Myocyte (in vitro differentiated cells): ENCODE measurements at places on chromosomes 16 and 17. TPM values are rescaled to one million over a fixed set of nuclear protein-coding genes. Genes with fewer than 3 reads are reported as not detected.

KRTAP2-3 gene
- 0.19 TPM in 1 of 2 replicates, not detected in the other for total RNA-seq

NOD2 gene
- 0.31 and 0.99 TPM in 2 replicates for total RNA-seq

TRIM25 gene
- 12.5 and 19.9 TPM in 2 replicates for total RNA-seq

AGRP gene
- not detected in 2 replicates for total RNA-seq

GCGR gene
- total RNA-seq, result not detected in 2 replicates

P2RX1 gene
- total RNA-seq, result 0.21 and 1.6 TPM in 2 replicates

JPH3 gene
- not detected in 2 replicates for total RNA-seq

IGF2BP1 gene
- total RNA-seq, result 6.7 and 9.3 TPM in 2 replicates

OSGIN1 gene
- 4.3 and 7.7 TPM in 2 replicates for total RNA-seq

TMC5 gene
- total RNA-seq, result not detected in 2 replicates

TAC4 gene
- not detected in 2 replicates for total RNA-seq

HSD17B1 gene
- 0.56 and 0.88 TPM in 2 replicates for total RNA-seq

BCL6B gene
- not detected in 2 replicates for total RNA-seq

FMNL1 gene
- total RNA-seq, result 56.3 and 110 TPM in 2 replicates

IL21R gene
- 2.0 and 3.2 TPM in 2 replicates for total RNA-seq

MTSS2 gene
- 170 and 234 TPM in 2 replicates for total RNA-seq

CCL22 gene
- total RNA-seq, result not detected in 2 replicates

CBLN1 gene
- total RNA-seq, result not detected in 2 replicates

FOXJ1 gene
- not detected in 2 replicates for total RNA-seq

AURKB gene
- 1.3 and 2.0 TPM in 2 replicates for total RNA-seq

GPR139 gene
- total RNA-seq, result not detected in 2 replicates

SPECC1 gene
- 47.0 and 51.7 TPM in 2 replicates for total RNA-seq

TBC1D3E gene
- not detected in 2 replicates for total RNA-seq

ABCA6 gene
- under 0.01 TPM in 1 of 2 replicates, not detected in the other for total RNA-seq

KRT222 gene
- total RNA-seq, result not detected in 2 replicates

PRRT2 gene
- 0.83 and 3.1 TPM in 2 replicates for total RNA-seq

FXR2 gene
- total RNA-seq, result 85.2 and 85.6 TPM in 2 replicates

KRT36 gene
- not detected in 2 replicates for total RNA-seq

LASP1 gene
- total RNA-seq, result 86.8 and 89.9 TPM in 2 replicates

PTX4 gene
- not detected in 2 replicates for total RNA-seq

NOXO1 gene
- total RNA-seq, result 1.1 and 3.1 TPM in 2 replicates

SLC16A11 gene
- total RNA-seq, result 0.78 TPM in 1 of 2 replicates, not detected in the other

ALKBH5 gene
- total RNA-seq, result 240 and 243 TPM in 2 replicates

CES3 gene
- total RNA-seq, result 1.7 and 1.9 TPM in 2 replicates

LAT gene
- 0.68 and 1.8 TPM in 2 replicates for total RNA-seq

SCARF1 gene
- total RNA-seq, result 0.05 and 0.19 TPM in 2 replicates

BAHCC1 gene
- total RNA-seq, result 5.5 and 5.7 TPM in 2 replicates

OR1F1 gene
- total RNA-seq, result not detected in 2 replicates

NGFR gene
- total RNA-seq, result 44.7 and 113 TPM in 2 replicates

ZNF385C gene
- total RNA-seq, result 0.05 and 0.36 TPM in 2 replicates

GRIN2A gene
- total RNA-seq, result not detected in 2 replicates

KRTAP2-2 gene
- not detected in 2 replicates for total RNA-seq

DPEP2 gene
- total RNA-seq, result 0.05 TPM in 1 of 2 replicates, not detected in the other

MMP2 gene
- total RNA-seq, result 191 and 204 TPM in 2 replicates

LDHD gene
- 1.7 and 3.5 TPM in 2 replicates for total RNA-seq

KIF18B gene
- total RNA-seq, result 0.03 TPM in 1 of 2 replicates, not detected in the other

CA7 gene
- 3.4 and 4.2 TPM in 2 replicates for total RNA-seq

GJD3 gene
- not detected in 2 replicates for total RNA-seq
